ENCODE measurements at places on chromosomes 3 and 15.

GRCh38 chr3:177201700-177202397, 4.6 kb upstream of the TBL1XR1 start:
- peak; percentile 60 for DNase-seq

DNA sequence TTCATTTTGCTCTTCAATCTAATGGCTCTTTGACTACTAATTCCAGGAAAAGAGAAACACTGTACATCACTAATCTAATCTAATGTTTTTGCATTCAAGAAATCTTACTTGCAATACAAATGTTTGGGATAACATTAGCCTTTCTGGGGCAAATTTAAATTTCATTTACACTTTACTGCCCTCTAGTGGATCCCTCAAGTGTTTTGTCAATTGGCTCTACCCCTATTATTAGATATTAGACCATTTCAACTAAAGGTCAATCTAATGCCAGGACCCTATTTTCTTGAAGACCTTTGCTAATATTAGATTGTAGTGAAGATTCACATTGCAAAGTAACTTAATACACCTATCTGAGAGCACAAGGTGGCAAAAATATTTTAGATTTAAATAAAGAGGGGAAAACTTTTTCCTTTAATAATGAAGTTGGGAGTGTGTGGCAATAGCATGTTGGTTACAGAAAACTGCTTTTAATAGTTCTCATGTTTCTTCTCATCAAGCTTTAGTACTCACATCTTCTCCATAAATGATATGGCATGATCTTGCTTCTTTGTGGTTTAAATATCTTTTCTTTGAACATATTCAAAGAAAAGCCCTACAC, 5.0 kb downstream of the C2CD4A start:
- DNase-seq, result no peak

- DNase-seq, result no peak
Observed at GRCh38 chr15:40536501-40536900, 28.3 kb downstream of the CCDC32 start.

DNA sequence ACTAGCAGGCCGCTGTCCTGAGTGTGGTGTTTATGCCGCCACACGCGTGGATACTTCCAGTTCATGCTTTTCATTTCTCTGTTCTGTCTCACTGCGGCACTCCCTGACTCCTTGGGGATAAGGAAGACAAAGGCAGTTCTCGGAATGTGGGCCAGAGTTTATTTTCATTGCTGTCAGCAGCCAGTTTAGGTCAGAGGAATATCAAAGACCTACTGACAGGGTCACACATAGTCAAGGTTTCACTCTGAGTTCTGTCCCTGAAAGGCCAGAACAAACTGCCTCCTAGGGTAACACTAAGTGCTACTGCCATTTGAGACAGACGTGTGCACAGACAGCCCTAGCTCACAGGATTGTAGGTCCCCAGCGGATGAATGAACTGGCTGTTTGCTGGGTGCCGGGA, 27.3 kb upstream of the SPTBN5 start:
- no peak for DNase-seq

- no peak for DNase-seq
Observed at GRCh38 chr3:41518626-41519025, 319.3 kb downstream of the CTNNB1 start.

GRCh38 chr3:25235466-25235865, 192.6 kb upstream of the RARB start:
- DNase-seq, result peak; percentile 21

- peak; percentile 97 for DNase-seq
Observed at GRCh38 chr3:120498556-120499346, 48.0 kb upstream of the FSTL1 start.

- no peak for DNase-seq
Observed at GRCh38 chr3:156593814-156594213, 38.9 kb upstream of the SSR3 start.

DNA sequence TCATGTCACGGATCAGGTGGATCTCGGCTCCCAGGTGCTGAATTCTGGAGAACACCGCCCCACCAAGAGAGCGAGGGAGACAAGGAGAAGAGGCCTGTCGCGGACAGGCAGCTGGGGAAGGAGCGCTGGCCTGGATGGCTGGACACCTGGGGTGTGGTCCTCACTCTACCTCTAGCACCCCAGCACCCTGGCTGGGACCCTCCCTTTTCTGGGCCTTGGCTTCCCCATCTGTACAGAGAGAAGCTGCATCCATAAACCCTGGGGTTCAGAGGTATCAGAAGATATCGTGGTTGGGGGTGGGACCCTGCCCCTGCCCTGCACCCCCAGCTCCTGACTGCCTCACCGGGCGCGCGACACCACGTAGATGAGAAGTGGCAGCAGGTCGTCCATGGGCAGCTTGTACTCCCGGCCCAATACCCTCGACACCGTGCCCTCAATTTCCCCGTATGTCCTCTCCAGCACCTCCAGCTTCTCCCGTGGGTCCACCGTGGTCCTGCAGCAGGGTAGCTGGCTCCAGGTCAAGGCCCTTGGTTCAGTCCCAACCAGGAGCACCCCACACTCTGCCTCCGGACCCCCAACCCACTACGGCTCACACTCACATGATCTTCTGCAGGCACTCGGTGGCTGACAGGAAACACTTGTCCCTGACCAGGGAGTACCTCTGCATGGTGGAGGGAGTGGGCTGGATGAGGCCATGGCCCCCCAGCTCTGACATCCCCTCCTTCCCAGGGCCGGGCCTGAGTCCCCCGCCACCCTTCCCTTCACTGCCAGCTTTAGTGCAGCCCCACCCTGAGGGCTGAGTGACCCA, 21.7 kb downstream of the ALS2CL start:
- DNase-seq, result no peak

GRCh38 chr15:53549697-53550305, 209.7 kb downstream of the WDR72 start:
- DNase-seq, result no peak

DNA sequence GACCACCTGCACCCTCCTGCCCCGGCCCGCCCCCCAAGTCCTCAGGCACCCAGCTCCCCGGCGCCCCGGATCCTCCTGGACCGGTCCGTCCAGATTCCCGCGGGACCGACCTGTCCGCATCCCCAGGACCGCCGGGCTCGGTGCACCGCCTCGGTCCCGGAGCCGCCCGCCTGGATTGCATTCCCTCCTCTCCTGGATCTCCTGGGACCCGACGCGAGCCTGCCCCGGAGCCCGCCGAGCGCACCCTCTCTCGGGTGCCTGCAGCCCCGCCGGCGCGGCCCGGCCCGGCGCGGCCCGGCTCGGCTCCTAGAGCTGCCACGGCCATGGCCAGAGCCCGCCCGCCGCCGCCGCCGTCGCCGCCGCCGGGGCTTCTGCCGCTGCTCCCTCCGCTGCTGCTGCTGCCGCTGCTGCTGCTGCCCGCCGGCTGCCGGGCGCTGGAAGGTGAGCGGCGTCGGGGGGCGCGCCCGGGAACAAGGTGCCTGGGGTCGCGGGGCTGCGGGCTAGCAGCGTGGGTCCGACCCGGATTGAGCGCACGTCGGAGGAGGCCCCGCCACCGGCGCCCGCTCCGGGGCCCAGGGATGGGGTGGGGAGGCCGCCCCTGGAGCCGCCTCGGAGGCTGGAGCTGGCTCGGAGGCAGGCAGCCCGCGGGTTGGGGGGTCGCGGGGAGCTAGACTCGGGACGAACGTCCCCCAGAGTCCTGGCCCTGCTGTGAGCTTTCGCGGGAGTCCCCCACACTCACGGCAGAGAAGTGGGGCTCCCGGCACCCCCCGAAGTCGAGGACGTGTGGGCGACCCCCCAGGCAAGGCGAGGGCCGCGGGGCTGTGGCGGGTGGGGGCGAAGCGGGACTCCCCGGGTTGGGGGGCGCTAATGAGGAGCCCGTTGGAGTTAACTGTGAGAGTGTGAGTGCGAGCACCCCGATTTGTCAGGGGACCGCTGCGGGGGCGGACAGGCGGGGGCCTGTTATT, 610 bp downstream of the EPHB3 start:
- DNase-seq, result no peak

- no peak for DNase-seq
Observed at GRCh38 chr15:77421370-77421700, 647 bp downstream of the HMG20A start.

GRCh38 chr15:79184465-79184892, 93.9 kb upstream of the RASGRF1 start:
- peak; percentile 14 for DNase-seq

- DNase-seq, result no peak
Observed at GRCh38 chr3:118682921-118683320, 351.7 kb downstream of the IGSF11 start.

DNA sequence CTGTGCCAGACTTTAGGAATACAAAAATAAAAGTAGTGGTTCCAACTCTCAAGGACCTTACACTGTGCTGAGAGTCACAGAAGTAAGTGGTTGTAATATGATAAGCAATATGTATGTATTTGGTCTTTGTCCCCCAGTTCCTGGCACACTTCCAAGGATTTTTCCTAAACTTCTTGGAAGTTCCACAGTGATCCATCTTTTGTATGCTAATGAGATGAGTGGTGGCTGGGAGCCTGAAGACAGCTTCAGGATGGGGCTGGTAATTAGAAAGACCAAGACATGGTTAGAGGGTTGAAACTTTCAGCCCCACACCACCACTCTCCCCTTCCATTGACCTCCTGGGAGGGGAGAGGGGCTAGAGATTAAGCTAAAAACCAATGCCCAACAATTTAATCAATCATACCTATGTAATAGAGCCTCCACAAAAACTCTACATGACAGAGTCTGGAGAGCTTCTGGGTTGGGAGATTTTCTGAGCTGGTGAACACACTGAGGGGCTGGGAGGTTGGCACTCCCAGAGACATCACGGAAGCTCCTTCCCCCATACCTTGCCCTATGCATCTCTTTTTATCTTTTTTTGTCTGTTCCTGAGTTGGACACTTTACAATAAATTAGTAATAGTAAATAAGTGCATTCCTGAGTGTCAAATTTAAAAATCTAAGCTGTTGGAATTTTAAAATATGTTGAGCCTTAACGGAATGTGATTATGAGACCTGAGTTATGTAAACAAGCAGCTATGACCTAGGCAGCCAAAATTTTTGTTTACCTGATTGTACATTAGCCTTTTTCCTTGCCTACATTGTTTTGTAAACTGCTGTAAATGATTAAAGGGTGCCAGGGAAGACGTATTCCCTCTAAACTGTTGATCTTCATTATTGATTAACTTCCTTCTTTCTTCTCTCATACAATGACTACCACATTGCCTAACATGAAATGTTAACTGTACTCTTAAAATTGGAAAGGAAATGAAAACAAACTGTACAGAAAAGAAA, 24.3 kb downstream of the CD200R1L start:
- no peak for DNase-seq

DNA sequence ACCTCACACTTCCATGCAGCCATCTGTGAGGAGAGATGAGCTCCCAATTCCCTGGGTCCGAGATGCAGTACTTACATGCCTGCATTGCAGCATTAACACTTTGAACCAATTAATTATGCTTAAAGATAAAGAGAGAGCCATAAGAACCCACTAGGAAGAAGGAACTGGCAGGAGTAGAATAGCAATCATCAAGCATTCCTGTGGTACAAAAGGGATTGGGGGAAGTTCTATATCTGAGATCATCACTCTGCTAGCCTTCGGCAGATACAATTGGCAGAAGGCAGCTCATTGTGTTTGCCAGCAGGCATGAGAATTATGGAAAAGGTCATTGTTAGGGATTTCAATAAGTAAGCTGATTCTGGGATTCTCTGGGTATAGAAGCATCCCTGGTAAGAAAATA, 891.4 kb downstream of the NTRK3 start:
- DNase-seq, result peak; percentile 38

DNA sequence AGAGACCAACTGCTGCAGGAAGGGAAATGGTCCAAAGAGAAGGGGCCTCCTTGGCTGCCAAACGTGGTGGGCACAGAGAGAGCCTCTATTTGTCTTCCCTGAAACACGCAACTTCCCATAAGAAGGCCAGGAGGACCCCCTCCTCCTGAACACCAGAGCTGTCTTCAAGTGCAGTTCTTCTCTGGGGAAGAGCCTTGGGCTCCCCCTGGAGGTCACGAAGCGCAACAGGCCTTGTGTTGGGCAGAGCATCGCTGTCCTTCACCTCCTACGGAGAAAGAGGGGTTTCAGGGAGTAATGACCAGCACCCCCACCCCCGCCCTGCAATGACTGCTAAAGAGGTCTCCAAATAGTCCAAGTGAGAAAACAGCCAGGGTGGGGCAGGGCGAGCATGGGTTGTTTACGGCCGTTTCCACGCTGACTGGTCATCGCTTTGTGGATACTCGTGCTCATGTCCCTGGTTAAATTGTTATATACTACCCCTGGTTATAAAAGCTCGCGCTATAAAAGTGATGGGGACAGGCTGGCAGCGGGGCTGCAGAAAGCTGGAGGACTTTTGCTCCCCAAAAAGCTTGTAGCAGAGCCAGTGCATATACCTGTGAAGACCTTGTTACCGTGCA, 397.5 kb upstream of the ATP10A start:
- DNase-seq, result no peak

GRCh38 chr15:67406257-67406861, 114.6 kb upstream of the C15orf61 start:
- no peak for DNase-seq

- DNase-seq, result no peak
Observed at GRCh38 chr3:165837058-165837525, at the start of gene BCHE. BCHE (minus strand) TSS chr3:165837423; CDS start chr3:165831033, 6,390 bp downstream.

DNA sequence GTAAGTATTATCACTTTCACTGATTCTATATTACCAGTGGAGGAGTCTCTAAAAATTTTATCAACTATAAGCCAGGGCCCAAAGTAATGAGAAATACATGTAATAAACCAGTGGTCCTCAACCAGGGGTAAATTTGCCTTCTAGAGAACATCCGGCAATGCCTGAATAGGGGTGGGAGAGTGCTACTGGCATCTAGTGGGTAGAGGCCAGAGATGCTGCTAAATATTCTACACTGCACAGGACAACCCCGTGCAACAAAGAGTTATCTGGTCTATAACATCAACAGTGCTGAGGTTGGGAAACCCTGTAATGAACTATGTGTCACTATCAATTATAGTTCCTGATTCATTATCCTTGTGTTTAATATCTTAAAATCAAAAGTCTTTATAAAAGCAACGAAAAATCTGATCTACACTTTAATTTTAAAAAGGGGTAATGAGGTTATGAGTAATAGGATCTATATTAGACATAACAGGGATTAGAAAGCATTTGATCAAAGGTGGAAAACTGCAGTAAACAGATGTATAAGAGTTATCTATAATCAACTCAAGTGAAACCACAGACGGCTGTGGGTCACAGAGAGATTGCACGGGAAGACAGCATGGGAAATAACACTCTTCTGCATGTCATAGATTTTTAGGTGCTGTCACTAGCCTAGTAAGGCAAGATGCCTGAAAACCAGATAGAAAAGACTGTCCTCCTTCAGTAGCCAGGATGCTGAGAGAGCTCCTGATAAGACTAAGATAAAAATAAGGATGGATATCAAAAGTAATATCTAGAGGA, 2.0 kb downstream of the LYSMD2 start:
- no peak for DNase-seq

DNA sequence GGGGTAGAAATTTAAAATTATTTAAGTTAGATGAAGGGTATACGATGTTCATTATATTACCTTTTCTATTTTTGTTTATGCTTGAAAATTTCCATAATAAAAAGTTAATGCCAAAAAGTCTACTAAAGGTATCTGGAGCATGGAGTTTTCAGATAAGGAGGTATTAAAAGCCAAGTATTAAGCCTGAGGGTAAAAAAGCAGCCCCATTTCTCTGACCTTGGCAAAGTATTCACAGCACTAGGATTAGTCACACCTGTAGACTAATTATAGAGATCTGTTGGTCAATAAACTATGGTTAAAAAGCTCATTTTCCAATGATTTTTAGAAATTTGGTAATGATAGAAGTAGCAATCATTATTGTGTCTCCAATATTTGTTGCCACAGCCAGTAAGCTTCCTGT, 23.1 kb downstream of the XRN1 start:
- DNase-seq, result no peak

- DNase-seq, result no peak
Observed at GRCh38 chr3:52845691-52846431, 11.0 kb upstream of the MUSTN1 start.

All from AG09309 (cell line).